ENCODE measurements at places on chromosomes 6 and 20.

DNA sequence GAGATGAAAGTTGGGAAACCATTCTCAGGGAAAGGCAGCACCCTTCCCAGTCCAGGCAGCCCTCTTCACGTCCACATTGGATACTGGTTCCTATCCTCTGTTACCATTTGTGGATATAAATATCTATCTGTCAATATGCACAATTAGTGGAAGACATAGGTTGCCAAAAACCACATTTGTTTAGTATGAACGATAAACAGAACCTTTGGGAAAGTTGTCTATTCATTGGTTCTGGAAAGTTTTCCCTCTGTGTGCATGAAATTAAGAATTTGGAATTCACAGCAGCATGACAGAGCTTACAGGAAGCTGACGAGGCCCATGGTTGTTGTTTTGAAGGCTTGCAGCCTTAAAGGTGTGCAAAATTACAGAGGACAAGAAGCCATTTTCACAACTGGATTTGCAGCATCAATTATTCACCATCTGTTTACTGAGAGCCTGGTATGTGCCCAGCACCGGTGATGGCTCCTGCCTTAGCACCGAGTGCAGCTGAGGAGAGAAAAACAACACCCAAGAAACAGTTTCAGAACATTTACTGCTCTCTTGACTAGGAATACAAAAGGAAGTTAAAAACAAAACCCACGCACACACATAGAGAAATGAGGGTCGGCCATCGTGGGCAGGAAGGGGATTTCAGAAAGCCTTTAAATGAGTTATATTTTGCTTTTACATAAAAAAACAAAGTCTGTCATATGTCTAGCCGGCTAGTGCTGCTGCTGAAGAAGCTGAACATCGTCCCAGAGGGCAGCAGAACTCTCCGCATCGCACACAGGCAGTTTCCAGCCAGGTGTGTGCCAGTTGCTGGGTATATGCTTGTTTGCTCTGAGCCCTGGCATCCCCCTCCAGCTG, 319.6 kb downstream of the FARS2 start:
- DNase-seq, result no peak

GRCh38 chr20:25252686-25253421, 5.0 kb downstream of the PYGB start:
- DNase-seq, result no peak

GRCh38 chr6:3409699-3410384, 47.0 kb downstream of the SLC22A23 start:
- DNase-seq, result no peak

DNA sequence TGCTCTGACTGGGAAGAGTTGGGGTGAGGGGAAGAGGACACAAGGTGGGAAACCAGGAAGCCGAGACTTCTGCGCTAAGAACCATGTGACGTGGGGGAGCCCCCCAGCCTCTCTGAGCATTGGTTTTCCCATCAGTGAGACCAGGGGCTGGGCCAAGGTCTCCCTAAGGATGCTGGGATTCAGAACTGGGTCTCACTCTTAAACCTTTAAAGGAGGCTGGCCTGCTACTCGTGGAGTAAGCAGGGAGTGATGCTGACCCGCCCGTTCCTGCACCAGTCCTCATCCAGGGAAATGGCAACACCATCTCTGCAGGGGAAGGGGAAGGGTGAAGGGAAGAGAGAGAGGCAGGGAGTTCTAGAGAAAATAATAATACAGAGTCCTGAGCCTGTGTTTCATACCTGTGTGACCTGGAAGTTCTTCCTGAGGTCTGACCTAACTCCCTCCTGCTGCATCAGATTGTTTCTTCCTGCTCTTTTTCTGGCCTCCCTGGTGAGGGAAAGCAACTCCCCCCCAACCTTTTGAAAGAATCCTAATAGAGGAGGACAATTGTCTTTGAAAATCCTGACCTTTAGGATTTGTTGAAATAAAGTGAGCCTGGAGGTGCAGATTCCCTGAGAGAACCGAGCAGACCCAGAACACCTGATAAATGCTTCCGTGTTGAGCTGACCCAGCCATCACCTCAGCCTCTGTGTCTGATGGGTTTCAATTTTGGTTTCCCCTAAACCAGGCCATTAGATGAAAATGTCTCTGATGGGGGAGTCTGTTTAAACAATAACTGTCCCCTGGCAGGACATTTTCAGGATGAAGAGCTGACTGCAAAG, 3.0 kb upstream of the GRM4 start:
- DNase-seq, result no peak

DNA sequence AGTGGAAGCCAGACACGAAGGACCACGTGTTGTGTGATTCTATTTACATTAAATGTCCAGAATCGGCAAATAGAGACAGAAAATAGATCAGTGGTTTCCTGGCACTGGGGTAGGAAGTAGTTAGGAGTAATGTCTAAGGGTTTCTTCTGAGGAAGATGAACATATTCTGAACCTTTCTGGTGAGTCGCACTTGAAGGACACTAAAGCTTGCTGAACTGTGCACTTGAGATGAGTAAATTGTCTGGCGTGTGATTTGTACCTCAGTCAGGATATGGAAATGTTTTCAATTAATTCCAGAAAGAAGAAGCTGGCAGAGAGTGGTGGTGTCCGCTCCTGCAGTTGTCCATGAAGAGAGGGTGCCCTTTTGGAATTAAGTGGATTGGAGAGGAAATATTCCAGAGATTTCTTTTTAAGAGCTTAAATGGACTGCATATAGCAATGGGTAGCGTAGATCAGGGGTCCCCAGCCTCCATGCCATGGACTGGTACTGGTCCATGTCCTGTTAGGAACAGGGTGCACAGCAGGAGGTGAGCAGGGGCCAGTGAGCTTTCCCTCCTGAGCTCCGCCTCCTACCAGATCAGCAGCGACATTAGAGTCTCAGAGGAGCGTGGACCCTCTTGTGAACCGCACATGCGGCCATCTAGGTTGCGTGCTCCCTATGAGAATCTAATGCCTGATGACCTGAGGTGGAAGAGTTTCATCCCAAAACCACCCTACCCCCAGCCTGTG, 12.4 kb upstream of the KIF25 start:
- DNase-seq, result no peak

GRCh38 chr6:133159255-133159795, 81.8 kb upstream of the EYA4 start:
- no peak for DNase-seq

DNA sequence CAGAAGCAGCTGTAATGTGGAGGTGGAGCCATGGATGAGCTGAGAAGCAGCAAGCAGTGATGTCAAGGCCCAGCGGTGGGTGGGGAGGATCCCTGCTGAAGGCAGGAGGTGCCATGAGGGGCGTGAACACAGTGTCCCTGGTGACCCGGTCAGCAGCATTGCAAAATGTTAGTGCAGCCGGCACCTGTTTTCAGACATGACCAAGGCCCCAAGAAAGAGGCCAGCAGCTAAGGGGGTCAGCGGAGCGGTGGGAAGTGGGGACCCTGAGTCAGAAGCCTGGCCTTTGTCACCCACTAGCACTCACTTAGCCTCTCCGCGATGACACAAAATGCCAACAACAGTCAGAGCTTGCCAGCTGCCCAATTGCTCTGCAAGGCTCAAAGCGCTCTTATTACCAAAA, 51.9 kb downstream of the TMEM242 start:
- DNase-seq, result no peak
